Activated CD8-positive, alpha-beta memory T cell treated with anti-CD3 and anti-CD28 coated beads for 48 hours (primary cell): ENCODE measurements at places on chromosomes 3 and 15.

DNA sequence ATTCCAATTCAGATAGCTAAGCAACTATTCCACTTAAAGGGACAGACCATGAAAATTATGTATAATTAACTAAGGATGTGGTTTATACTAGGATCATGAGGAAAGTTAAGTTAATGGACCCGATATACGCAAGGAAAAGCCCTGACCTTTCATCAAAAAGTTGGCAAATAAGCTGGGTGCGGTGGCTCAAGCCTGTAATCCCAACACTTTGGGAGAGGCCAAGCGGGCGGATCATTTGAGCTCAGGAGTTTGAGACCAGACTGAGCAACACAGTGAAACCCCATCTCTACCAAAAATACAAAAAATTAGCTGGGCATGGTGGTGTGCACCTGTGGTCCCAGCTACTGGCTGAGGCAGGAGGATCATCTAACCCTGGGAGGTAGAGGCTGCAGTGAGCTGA, 39.6 kb downstream of the SCAP start:
- DNase-seq = no peak

DNA sequence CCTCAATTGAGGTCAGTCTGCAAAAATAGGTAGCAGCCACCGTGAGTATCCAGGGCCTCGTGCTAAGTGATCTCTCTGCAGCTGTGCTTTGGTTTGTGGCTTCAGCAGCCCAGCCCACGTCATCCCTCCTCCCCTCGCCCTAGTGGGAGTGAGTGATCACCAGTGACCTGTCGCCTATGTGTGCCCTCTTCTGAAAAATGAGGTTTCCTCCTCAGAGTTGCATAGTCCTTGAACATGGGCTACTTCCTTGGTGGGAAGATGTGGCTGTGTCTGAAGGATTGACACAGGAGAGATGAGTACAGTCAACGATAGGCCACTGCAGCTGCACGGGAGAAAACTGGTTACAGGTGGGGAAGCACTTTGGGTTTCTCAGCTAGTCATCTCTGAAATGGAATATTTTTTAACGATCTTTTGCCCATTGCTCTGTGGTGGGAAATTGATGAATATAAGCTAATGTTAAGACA, 144.8 kb upstream of the BHLHE40 start:
- peak; percentile 66 for DNase-seq

DNA sequence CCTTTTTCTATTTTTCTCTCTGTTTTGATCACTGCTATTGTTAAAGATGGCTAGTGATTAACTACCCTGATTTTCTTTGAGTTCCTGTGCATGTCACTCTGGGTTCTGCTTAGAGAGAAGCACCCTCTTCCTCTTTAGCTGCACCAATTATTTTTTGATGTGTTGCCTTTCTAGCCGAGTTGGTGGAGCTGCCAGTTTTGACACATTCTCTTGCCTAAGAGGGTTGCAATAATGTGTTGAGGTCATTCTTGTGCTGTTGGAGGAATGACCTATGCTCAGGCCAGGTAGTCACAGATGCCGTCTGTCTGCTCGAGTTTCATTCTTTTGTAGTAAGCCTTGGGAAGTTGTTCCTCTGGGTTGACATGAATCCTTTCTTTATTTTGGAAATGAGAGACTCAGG, 84.6 kb upstream of the DPH6 start:
- no peak for DNase-seq

DNA sequence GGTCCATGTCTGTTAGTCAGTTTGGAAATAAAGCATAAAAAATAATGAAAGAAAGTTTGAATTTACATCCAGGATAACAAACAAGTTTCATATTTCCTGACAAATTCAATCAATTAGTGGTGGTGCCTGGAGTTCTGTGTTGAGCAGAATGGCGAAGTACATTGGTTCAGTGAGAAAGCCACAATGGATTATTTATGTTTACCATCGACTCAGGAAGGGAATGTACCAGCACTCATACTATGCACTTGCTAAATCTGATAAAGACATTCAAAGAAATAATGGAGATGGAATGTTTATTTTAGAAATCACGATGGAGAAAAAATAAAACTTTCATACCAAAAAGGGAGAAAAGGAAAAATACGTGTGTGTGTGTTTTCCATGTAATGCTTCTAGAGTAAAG, 45.3 kb upstream of the MME start:
- no peak for DNase-seq

DNA sequence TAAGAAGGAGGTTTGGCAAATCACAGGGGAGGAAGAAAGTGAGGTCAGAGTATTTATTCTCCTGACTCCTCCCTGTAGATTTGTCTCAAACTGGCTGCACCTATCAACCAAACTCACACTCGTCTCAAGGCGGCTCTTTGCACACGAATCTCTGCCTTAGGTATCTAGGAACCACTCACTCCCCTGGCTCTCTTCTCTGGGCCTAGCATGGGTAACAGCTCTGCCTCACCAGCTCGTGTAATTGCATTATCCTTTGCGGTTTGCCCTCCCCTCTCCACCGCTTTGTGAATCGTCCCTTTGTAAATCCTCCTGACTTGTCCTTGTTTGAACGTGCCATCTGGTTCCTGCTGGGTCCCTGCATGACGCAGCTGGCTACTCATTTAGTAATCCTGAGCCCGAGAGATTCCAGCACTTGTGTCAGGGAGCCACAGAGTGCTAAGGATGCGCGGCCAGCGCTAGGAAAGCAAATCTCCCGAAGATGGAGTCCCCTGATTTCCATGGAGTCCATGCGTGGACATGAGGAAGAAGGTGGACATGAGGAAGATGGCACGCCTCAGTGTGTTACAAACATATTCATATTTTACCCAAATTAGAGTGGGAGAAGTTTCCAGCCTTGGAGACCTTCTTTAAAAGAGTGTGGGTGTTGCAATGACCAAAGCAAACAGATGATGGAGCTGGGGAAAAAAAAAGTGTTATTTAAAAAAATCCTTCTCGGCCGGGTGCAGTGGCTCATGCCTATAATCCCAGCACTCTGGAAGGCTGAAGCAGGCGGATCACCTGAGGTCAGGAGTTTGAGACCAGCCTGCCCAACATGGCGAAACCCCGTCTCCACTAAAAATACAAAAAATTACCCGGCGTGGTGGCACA, 26.7 kb downstream of the NRROS start:
- no peak for DNase-seq

DNA sequence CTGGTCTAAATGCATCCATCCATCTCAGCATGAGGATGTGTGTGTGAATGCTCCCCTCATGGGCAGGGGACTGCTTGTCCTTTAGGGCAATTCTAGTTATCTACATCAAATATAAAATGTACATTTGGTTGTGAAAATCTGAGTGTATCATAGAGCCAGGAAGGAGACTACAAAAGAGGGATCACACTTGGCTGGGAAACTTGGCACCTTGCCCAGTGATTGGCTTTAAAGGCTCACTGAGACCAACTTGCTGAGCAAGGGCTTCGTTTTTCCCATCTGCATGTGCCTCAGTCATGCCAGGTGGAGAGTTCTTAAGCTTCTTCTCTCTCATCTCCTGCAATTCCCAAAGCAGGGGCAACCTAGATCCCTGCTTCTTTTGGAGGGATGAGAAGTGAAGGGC, 5.2 kb downstream of the CAPN3 start:
- no peak for DNase-seq

DNA sequence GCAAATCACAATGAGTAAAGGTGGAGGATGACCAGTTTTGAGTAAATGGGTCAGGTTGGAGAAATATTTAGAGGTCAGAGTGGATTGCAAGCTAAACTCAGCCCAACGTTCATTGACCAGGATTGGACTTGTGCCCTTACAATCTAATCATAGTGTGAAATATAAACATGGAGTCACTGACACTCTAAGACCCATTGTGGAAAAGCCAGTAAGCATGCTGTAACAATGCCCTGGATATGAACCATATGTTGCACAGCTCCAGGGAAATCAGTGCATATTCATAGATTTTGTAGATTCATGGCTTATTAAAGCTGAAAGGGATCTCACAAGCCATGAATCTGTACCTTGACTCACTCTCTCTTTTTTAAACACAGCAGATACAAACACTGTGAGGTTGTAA, 660.2 kb upstream of the LMCD1 start:
- no peak for DNase-seq

- no peak for DNase-seq
Measured at GRCh38 chr15:38810686-38811085, 246.1 kb upstream of the RASGRP1 start.

GRCh38 chr3:97835761-97836160, 13.9 kb downstream of the CRYBG3 start:
- DNase-seq = no peak
